ENCODE measurements at places on chromosomes 7 and 10.

GRCh38 chr7:6172910-6173295, 99.5 kb downstream of the CYTH3 start:
- DNase-seq: no peak

- no peak for DNase-seq
Observed at GRCh38 chr10:112497347-112497950, 50.4 kb downstream of the VTI1A start.

DNA sequence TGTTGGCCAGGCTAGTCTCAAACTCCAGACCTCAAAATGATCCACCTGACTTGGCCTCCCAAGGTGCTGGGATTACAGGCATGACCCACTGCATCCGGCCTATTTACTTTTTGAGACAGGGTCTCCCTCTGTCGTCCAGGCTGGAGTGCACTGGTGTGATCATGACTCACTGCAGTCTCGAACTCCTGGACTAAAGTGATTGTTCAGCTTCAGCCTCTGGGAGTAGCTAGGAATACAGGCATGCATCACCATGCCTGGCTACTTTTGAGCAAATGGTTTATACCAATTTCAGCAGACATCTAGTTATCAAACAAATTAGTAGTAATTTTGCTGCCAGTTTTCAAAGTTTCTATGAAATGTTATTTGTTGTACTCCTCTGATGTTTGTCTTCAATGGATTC, 2.2 kb upstream of the WAC start:
- DNase-seq: no peak

DNA sequence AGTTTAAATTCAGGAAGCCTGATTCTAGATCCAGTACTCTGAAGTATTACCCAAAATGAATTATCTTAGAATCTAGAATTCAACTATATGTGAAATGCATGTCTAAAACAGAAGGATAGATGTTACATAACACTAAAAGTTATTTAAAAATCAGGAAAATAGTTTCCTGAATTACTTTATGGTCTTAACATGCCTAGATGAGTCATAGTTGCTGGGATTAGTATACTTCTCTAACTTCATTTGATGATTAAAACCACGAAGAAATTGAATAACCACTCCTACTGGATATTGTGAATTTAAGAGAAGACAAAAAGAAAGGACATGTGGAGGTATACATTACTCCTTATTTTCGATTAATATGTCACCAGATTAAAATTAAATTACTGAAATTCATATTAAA, 65.5 kb downstream of the ATAD1 start:
- DNase-seq: no peak

- DNase-seq: no peak
Observed at GRCh38 chr10:75969031-75969430, 537.6 kb downstream of the LRMDA start.

DNA sequence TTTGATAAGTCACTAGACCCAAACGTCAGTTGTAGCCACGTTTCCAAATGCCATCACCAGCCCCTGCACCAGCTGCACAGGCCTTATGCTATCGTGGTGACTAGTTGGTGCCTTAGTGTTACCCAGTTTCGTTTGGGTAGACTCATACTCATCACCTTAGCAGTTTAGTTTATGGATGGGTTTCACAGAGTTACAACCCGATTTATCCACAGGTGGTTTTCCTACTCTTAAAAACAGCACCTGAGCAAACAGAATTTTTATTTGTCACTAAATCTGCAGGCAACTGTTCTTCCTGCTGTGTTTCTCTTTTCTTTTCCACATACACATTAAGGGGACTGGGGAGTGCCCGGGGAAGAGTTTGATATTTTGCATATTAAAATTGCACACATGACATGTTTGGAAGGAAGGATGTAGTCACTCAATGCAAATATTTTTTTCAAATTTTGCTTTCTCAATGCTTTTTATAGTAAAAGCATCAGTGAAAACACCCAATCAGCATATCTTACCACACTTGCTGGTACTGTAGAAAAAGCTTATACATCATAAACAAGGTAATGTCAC, 41.6 kb downstream of the PDSS1 start:
- DNase-seq: peak; percentile 28

GRCh38 chr7:119596651-119597050, 676.3 kb upstream of the KCND2 start:
- no peak for DNase-seq

GRCh38 chr7:12620371-12620770, 49.9 kb downstream of the SCIN start:
- no peak for DNase-seq

DNA sequence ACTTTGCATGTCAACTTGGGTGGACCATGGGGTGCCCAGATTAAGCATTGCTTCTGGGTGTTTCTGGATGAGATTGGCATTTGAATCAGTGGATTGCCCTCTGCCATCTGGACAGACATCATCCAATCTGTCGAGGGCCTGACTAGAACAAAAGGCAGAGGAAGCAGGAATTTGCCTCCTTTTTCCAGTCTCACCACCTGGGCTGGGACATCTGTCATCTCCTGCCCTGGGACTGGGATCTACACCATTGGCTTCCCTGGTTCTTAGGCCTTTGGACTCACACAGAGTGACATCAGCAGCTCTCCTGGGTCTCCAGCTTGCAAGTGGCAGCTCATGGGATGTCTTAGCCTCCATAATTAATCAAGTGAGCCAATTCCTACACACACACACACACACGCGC, 10.3 kb downstream of the SLC13A4 start:
- no peak for DNase-seq

GRCh38 chr10:30742471-30742870, 112.9 kb upstream of the LYZL2 start:
- DNase-seq: no peak

GRCh38 chr10:83142074-83142563, 997.2 kb upstream of the GHITM start:
- no peak for DNase-seq

DNA sequence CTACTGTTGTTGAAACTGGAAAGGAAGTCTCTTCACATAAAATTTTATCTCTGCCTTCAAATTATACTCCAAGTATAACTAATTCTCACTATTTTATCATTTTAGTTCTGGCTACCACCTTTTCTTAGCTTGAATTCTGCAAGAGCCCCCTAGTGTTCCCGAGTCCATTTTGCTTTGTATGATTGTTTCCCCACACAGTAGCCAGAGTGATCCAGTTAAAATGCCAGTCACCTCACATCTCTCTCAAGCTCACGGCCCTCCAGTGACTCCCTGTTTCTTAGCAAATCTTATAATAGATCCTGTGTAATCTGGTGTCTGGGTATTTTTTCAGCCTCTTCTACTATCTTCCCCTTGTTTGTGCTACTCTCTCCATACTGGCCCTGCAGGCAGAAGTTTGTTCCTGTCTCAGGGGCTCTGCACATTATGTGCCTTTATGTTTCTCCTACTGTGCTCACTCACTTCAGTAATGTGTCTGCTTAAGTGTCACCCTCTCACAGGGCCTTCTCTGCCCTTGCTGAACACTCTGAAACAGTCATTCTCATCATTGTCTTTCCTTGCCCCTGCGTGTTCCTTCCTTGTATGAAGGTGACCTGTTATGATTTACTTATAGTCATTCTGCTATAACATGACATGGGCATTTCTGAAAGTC, 8.9 kb downstream of the WAC start:
- no peak for DNase-seq

GRCh38 chr7:41755096-41755495, 52.2 kb upstream of the INHBA start:
- DNase-seq: peak; percentile 9

- no peak for DNase-seq
Observed at GRCh38 chr10:103394180-103394579, 2.1 kb downstream of the ATP5MK start.

DNA sequence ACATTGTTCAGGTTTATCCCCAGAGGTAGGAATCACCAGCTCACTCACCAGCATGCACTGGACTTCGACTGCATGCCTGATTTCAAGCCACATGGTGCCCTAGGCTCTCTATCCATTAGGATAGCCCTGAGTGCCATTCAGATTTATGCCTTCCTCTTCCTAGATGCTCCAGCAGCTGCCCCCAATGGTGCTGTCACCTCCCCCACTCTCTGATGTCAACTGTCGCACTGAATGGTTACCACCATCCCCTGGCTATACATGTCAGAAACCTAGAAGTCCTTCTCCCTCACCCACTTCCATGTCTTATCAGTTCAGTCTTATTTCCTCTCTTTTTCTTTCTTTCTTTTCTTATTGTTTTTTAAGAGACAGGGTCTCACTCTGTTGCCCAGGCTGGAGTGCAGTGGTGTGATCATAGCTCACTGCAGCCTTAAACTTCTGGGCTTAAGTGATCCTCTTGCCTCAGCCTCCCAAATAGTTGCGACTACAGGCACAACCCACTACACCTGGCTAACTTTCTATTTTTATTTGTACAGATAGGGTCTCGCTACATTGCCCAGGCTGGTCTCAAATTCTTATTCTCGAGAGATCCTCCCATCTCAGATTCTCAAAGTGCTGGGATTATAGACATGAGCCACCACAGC, 2.9 kb downstream of the SFXN4 start:
- DNase-seq: no peak

GRCh38 chr10:17206210-17206709, 4.8 kb upstream of the TRDMT1 start:
- peak; percentile 84 for DNase-seq

- DNase-seq: no peak
Observed at GRCh38 chr10:97539523-97540200, 32.9 kb upstream of the ANKRD2 start.

GRCh38 chr7:38257350-38257677, 16.1 kb downstream of the TARP start:
- no peak for DNase-seq

GRCh38 chr10:52900593-52900992, 128.0 kb upstream of the MBL2 start:
- no peak for DNase-seq

DNA sequence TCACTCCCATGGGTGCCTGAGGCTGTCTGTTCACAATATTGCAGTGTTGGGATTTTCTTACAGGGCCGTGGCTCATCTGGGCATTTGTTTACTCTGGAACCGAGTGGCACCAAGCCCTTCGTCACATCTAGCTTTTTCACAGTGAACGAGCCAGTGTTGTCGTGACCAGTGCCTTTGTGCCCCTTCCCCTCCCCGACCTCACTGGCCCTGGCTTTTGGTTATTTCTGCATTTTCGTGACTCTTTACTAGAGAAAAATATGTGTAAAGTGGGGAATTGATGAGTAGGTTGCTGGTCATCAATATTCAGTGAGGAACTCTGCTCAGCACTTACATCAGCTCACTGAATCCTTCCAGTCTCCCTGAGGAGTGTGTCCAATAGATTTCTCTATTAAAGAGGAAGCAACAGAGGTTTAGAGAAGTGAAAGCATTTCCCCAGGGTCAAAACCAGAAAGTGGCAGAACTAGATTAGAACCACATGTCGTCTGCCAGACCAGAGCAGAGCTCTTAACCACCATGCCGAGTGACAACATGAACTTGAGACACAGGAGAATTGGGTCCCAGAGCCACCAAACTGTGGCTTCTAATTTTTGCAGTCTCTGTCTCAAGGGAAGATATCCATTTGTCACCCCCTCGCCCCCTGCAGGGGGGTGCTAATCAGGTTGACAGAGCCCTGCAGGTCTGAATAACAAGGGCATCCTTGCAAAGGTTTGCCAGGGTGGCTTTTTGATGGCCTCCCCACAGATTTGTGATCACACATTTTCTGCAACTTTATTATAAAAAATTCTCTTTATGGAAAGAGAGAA, 125.3 kb downstream of the CHN2 start:
- peak; percentile 38 for DNase-seq

DNA sequence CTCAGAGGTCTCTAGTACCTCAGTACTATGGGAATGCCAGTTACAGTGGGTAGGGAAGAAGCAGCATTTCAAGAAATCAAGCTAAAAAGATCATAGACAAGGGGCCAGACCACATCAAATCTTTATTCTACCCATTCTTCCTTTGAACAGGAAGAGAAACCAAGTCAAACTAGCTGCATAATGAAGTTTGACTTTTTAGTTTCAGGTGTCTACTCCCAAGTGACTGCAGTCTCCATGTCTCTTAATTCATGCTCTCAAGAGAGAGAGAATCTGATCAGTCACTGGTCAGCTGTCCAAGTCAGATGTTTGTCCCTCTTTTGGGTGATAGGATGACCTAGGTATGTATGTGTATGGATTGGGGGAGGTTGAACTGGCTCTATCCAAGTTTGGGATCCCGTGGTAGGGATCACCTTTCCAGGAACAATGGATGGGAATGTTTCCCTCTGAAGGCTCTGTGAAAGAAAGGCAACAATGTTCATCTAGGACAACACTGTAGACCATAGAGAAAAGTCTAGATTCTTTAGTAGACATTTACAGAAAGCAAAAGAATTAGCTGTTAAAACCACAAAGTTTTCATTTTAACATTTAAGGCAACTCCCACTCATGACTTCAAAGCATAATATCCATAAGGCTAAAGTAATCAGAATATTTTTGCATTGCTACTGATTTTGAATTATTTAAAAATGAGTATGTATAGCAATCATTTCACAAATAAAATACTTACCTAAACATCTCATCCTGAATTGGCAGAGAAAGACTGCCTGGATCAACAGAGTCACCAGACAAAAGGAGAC, 30.1 kb upstream of the PRTFDC1 start:
- DNase-seq: no peak

DNA sequence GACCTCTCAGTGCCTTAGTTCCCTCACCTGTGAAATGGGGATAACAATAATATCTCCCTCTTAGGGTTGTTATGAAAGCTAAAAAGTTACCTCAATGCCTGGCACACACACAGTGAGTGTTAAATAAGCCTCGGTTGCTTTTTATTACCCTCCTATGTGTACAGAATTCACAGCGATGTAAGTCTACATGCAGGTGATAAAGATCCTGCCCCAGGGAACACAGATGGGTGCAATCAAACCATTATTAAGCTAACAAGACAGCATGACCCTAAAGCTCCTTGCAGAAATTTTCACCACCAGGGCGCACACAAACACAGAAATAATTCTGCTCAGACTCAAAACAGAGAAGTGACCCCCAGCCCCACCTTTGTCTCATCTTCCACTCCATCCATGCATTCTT, 261.9 kb downstream of the SNX10 start:
- DNase-seq: no peak

DNA sequence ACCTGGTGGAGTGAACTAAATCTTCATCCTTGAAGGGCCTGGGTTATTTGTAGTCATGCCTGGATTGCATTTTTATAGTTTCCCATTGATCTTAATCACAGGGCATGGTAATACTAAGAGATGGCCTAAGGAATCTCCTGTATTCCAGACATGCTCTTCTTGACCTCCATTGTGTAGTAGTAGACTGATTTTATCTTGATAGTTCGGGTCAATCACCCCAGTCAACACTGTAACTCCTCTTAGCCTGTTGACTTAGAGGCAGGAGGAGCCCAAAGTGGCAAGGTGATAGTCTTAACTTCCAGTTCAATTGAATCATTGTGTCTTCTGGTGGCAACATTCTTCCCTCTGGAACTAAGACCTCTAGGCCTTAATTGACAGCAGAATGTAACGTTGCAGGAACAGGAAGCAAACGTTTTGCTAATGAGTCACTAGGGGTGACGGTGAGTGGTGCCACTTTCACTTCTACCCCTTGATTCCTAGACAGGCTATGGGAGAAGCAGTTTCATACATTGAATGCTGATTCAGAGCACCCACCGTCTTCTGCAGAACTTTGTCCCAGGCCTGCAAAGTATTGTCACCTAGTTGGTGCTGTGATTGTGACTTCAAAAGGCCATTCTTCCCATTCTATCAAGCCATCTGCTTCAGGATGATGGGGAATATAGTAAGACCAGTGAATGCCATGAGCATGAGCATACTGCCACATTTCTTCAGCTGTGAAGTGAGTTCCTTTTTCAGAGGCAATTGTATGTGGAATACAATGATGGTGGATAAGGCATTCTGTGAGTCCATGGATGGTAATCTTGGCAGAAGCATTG, 24.0 kb upstream of the PAPSS2 start:
- peak; percentile 50 for DNase-seq
